ENCODE measurements at places on chromosomes 2 and 18. TPM values are rescaled to one million over a fixed set of nuclear protein-coding genes. Genes with fewer than 3 reads are reported as not detected.

DNA sequence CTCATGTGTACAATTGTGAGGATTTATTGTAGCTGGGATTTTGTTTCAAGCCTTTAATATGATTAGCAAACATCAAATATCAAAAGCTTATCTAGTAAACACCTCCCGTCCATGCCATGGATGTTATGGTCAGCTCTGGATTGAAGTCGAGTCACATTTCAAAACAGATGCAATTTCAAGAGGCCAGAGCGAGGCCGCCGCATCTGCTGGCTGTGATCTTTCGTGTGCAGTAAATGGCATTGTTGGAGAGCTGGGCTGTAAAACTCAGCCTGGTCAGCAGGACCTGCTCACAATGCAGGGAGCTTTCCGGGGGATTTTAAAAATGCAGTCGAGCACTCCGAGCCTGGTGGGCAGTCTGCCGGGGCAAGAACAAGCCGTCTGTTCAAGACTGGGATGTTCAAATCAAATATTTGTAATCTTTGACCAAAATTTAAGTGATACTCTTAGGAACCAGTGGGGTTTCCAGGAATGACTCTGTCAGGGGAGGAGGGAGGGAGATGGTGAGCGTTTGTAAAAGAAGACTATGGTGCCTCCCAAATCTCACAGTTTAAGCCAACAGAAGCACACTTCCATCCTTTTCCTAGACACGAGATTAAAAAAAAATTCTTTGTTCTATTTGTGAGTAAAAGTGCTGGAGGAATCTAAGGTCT lies 97.6 kb downstream of the MYCN start:
- no peak for DNase-seq

DNA sequence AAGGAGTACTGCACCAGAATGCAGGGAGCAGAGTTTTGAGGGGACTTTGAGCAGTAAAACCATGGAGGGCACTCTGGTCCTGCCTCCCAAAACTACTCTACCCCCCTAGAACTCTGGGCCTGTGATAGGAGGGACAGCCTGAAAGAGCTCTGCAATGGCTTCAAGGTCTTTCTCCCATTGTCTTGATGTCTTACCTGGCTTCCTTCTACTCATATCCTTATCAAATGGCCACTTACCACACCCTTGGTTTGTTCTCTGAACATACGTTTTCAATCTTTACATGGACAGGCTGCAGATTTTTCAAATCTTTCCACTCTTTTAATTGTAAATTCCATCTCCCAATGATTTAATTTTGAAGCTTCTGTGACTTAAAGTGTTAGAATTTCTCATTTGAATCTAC lies 27.7 kb downstream of the RELCH start:
- DNase-seq = no peak

DNA sequence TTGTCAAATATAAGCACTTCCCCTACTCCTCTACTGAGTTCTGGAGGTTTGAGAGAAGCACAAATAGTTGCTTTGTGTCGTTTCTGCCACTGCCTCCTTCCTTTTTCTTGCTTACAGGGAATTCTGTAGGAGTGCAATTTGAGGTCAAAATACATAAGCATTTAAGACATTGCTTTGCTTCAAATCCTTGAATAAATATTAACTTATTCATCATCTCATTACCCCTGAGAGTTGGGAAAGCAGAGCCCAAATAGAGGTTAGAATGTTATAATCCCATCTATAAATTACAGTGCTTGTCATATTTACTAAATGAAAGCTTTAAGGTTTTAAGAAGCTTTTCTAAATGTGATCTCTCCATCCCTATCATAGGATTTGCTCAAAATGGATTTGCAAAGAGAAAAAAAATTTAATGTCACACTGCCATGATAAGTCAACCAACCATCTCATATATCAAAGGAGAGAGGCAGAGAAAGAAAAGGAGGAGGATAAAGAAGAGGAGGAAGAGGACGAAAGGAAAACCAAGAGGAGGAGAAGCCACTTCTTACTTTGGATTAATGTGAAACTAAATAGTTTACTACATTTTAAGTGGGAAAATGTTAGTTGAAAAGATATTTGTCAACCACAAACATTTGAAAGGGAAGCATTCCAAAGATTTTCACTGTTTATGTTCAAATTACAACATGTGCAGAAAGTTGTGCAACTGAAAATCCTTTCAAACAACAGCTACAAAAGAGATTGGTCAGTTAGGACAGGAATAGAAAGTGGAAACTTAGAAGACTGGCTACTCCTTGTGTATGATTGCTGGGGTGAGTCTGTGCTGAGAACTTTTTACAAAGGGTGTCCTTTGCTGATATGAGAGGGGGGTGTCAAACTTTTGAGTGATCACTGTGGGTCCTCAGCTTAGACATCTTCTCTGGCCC lies 277.3 kb upstream of the FN1 start:
- DNase-seq = peak; percentile 58

Gene CD302
- 62.2 TPM for polyA plus RNA-seq

Gene RGPD3
- polyA plus RNA-seq = 0.27 TPM

Gene ANKRD62
- polyA plus RNA-seq = not detected

Gene DRC1
- 8.1 TPM for polyA plus RNA-seq
